ENCODE measurements at places on chromosomes 12 and 14.
A peak's percentile ranks its signal among the peaks of the same experiment; 100 is the strongest.

GRCh38 chr12:54603173-54603814 is 14.8 kb upstream of the PPP1R1A start:
- DNase-seq: peak; percentile 87

GRCh38 chr12:9367201-9367600 is 159.0 kb upstream of the PZP start:
- no peak for DNase-seq

- no peak for DNase-seq
Observed at GRCh38 chr12:215116-215515, 1.2 kb upstream of the SLC6A12 start.

- peak; percentile 77 for DNase-seq
Observed at GRCh38 chr12:25276199-25276937, 25.6 kb upstream of the KRAS start.

DNA sequence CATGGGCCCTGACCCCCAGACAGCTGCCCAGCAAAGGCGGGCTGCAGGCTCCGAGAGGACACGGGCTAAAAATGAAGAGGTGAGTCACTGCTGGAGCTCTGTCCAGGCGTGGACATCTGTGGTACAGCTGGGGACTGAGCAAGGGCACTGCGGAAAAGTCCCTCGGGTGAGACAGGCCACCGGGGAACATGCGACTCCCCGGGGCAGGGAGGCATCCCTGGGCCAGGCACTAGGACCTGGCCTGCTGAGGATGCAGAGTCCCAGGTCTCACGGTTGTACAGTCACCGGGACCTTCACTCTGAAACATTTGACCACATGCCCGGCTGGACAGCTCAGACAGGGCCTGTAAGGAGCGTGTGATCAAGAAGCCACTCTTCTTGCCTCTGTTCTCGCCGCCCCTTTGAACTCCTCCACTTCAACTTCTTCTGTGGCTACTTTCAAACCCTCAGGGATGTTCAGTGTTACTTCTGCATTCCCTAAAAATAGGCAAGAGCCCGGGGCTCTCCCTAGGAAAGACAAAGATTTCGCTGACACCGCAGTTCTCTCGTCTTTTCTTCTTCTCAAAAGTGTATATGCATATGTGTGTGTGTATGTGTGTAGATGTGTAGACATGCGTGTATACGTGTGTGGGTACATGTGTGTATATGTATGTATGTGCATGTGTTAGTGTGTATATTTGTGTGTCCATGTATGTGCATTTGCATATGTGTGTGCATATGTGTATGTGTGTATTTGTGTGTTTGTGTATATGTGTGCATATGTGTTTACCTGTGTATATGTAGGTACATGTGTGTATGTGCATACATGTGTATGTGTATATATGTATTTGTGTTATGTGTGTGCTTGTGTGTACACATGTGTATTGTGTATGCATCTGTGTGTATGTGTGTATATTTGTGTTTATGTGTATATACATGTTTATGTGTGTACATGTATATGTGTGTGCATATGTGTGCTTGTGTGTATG is 5.0 kb upstream of the RFLNA start:
- peak; percentile 31 for DNase-seq

DNA sequence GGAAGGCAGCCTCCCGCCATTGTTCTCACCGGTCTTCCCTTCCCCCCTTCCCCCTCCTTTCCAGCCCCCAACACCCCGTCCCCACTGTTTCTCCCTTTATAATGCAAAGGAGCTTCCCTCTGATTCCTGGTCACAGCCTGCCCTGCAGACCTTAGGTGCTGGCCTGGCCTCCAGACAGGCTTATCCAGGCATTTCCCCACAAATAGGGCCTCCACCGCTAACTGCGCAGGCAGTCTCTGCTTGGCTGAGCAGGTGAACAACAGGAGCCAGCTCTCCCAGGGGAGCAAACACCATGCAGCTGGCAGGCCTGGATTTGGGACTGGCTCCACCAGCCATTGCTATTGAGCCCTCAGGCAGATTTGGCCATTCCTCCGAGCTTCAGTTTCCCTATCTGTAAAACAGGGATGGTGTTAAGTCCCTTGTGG is 46.0 kb downstream of the SMIM41 start:
- no peak for DNase-seq

DNA sequence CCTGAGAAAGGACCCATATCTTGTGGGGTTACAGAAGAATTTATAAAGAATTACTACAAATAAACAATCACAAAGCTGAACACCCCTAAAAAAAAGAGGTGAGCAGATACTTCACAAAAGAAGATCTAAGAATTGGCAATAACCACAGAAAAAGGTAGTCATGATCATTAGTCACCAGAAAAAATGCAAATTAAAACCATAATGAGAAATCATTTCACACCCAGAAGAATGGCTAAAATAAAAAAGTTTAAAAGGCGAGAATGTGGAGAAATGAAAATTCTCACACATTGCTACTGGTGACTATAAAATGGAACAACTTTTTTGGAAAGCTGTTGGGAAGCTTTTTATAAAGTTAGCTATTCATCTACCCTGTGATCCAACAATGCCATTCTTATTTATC is 208.2 kb upstream of the GARIN6 start:
- DNase-seq: no peak

DNA sequence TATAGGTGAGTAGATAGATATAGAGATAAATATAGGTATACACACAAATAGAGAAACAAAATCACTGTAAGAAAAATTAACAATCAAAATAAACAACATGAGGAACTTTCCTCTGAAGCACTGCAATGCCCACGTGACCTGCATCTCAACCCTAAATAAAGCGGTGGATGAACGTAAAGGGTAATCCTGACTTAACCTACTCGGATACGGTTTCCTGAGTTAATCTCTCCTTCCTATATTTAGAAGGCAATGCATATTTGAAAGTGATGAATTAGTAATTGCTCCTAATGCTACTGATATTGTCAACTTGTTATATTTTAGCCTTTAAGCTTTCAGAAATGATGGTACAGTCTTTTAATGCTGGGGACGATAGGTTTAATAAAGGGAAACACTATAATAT is 221.4 kb downstream of the ITPR2 start:
- no peak for DNase-seq

DNA sequence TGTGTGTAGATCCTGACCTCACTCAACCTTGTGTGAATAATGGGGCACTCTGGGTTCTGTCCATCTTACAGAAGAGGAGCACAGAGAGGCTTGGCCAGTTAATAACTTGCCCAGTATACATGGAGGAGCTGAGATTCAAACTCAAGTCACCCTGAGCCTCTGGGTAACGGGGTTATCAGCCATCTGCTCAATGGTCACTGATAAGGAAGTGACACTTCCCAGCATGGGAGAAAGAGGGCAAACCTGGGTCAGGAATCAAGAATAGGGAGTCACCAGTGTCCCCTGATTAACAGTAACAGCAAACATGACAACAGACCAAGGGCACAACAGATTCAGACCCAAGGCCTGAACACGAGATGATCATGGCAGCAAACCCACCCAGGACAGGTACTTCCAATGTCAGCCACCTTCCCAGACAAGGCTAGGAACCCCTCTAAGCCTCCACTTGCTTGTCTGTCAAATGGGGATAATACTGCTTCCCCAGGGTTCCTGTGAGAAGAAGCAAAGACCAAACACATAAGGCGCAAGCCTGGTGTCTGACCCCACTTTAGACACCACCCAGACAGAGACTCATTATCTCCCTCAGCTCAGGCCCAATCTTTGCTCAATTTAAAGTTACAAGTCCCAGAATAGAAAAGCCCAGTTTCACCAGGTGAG is 3.6 kb downstream of the CCDC85C start:
- no peak for DNase-seq

- DNase-seq: peak; percentile 65
Observed at GRCh38 chr12:49043856-49044258, 16.7 kb downstream of the KMT2D start.

GRCh38 chr14:72876710-72877063 is 17.2 kb downstream of the DPF3 start:
- no peak for DNase-seq

GRCh38 chr12:124254126-124254525 is 40.8 kb upstream of the RFLNA start:
- DNase-seq: no peak

GRCh38 chr14:89303456-89304435 is 113.3 kb downstream of the FOXN3 start:
- peak; percentile 90 for DNase-seq

GRCh38 chr14:74867673-74868072 is 8.3 kb downstream of the PROX2 start:
- DNase-seq: peak; percentile 78

GRCh38 chr14:21882226-21882625 is 208.6 kb upstream of the OR4E1 start:
- DNase-seq: peak; percentile 10

DNA sequence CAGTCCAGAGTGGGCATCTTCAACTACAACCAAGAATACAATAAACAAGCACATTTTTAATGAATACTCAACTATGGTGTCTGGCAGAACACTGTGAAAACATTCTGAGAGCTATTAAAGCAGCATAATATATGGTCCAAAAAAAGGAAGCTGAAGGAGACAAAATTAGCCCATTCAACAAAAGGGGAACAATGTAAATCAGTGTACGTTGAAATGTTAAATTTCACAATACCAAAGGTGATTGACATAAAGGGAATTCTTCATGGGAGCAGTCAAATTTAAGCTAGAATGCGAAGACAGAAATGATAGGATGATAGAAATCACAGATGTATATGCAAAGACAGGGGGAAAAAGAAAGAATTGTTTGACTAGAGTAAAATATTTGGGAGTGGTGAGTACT is 41.3 kb upstream of the SYCP3 start:
- no peak for DNase-seq

DNA sequence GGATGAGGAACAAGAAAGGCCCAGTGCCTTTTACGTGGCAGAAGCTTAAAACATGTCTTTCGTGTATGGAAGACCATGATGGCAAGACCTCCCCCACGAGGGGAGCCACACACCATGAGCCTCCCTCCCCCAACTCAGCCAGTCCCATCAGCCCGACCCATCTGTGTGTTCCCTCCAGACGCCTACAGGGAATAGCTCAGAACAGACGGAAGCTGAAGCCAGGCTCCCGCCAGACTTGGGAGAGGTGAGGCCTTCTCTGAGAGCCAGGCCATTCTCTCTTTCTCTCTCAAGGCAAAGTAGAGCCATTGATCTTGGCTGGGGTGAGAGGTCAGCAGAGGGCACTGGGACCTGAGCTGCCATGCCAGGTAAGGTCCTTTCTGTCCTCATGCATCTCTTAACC is 9.5 kb downstream of the REM2 start:
- no peak for DNase-seq

- DNase-seq: no peak
Observed at GRCh38 chr14:24186831-24187538, 1.6 kb downstream of the IPO4 start.

- peak; percentile 87 for DNase-seq
Observed at GRCh38 chr14:101961011-101961721, 3.2 kb upstream of the DYNC1H1 start.

GRCh38 chr12:92312463-92312964 is 166.9 kb upstream of the BTG1 start:
- DNase-seq: no peak

GRCh38 chr12:24902511-24903328 is 46.2 kb downstream of the BCAT1 start:
- peak; percentile 53 for DNase-seq

GRCh38 chr14:76710056-76711010 is 50.9 kb upstream of the VASH1 start:
- DNase-seq: peak; percentile 66

GRCh38 chr14:68075382-68076029 is 255.9 kb downstream of the RAD51B start:
- no peak for DNase-seq

- no peak for DNase-seq
Observed at GRCh38 chr12:109772622-109773321, 59.1 kb downstream of the FAM222A start.

GRCh38 chr14:38129705-38130104 is 78.0 kb upstream of the SSTR1 start:
- DNase-seq: no peak

DNA sequence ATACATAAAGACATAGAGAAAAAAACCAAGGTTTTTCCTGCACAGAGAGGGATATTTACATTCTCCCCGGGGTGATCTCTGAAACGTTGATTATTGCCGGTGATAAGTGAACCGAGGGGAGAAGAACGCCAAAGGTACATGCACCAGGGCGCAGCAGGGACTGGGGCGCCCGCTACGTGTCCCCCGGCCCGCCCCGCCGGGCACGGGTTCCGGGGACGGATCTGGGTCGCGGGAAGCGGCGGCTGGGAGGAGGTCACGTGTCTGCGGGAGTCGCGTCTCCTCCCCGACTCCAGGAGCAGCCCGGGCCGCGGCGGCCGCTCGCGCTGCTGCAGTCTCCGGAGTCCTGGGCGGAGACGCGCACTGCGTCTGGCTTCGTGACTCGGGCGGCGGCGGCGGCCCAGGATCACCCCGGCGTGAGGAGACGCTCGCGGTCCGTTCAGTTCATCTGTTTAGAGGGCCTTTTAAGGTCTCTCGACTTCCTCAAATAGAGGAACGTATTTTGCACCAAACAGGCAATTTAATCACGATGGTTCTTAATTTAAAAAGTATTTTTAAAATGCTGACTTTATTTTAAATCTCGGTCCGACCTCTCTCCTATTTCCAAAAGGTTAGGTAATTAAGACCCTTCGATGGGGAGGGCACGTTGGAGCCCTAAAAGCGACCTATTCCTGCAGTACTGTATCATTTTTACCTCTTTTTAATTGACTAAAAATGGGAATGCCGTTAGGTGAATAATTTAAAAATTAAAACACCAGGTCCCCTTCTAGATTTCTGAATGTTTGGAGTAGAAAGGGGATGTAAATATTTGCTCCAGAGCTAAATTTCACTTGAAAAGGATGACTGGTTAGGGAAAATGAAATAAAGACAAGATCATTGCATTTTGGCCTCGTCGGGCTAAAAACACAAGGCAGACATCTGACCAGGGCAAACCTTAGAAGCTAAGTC is 1.8 kb upstream of the BHLHE41 start:
- peak; percentile 80 for DNase-seq

DNA sequence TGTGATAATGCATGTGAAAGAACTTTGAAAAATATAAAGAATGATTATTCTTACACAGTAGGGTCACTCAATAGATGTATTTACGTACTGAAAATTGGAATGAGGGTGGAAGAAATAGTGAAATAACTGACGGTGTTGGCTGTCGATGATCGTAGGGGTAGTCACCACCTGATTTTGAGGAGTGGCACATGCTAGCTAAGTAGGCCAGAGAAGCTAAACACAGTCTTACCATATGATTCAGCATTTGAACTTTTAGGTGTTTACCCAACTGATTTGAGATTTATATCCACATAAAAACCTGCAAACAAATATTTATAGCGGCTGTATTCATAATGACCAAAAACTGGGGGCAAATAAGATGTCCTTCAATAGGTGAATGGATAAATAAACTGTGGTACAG is 47.6 kb upstream of the HIF1A start:
- DNase-seq: no peak

GRCh38 chr12:75774261-75775052 is 257.1 kb downstream of the PHLDA1 start:
- peak; percentile 42 for DNase-seq

DNA sequence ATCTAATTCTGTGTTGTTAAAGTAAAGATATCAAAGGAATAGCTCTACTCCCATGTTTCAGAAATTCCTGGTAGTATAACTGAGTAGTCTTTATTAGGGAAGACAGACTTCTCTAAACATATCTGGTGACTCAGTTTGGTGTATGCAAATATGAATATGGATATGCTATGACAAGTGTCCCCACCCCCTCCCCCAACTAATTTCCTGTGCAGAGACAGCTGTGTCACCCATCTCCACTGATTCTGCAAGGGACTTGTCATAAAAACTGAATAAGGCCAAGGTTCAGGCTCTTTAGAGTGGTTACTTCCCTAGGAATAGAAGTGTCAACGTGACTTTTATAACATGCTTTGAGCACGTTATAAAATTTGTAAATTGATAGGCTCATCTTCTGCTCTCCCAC is 429.1 kb downstream of the DAD1 start:
- no peak for DNase-seq

All from cardiac fibroblast (primary cell).